Vagina (tissue), 2 donors: ENCODE measurements at places on chromosomes 13 and 19.
A peak's percentile ranks its signal among the peaks of the same experiment; 100 is the strongest.

DNA sequence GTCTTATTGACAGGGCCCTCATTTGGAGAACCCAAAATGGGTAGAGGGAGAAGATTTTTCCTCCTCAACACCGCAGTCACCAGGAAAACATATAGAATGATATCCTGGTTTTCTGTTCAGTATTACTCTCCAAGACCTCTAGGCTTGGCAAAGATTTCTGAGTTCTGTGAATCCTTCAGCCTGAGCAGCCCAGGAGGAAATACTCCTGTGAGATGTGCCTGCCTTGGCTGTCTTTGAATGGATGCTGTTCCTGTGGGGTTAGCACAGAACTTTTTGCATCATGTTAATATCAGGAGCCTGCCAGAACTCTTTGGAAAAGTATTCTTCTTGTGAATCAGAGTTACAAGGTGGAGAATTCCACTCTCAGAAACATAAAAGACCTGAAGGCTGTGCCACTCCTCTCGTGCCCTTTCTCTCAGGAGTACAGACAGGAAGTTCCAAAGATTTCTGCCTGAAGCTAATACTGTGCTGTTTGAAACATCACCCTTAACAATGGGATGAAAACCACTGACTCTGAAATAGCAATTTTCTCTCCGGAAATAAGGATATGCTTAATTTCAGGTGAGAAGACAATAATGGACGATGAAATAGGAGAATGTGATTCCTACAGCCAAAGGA lies 520.1 kb upstream of the NBEA start:
- no peak for DNase-seq

- no peak for DNase-seq
These were observed 2.5 kb downstream of the ZNF780B start for GRCh38 chr19:40053491-40053890.

- no peak for DNase-seq
These were observed 35.2 kb downstream of the TSC22D1 start for GRCh38 chr13:44540761-44541434.

- DNase-seq: no peak
These were observed 31.6 kb upstream of the GAS6 start for GRCh38 chr13:113895436-113895835.

- no peak for DNase-seq
These were observed 158.4 kb downstream of the MYO16 start for GRCh38 chr13:108787700-108788414.

DNA sequence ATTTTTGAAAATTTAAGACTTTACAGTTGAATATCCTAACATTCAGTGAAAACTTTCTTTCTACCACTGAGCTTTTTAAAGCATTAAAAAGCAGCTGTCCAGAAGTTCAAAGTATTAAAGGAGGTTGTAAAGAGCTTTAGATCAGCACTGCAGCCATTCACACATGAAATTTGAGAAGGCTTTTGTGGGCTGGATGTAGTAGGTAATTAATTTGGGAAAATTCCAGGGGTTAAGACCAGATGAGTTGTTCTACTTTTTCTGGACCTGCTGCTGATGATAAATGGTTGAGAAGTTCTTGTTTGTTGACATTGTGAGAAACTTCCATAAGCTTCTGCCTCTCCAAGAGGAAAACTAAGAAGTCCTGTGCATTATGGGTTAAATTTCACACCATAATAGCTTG lies 1779.6 kb upstream of the PRR20A start:
- no peak for DNase-seq

DNA sequence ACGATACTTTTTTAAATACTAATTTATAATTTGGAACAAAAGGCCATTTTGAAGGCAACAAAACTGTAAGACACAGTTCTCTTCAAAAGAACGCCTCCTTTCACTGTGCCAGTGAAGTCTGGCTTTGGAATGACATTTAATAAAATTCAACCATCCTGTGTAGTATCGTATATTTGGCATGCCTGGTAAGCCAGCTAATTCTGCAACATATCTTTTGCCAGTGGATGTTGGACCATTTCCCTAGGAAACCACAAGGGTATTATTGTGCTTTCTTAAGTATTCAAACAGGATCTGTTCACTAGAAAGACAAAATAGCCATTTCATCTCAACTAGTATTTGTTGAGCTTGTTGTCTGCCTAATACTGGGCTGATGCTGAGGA lies 111.6 kb downstream of the RGCC start:
- DNase-seq: no peak

DNA sequence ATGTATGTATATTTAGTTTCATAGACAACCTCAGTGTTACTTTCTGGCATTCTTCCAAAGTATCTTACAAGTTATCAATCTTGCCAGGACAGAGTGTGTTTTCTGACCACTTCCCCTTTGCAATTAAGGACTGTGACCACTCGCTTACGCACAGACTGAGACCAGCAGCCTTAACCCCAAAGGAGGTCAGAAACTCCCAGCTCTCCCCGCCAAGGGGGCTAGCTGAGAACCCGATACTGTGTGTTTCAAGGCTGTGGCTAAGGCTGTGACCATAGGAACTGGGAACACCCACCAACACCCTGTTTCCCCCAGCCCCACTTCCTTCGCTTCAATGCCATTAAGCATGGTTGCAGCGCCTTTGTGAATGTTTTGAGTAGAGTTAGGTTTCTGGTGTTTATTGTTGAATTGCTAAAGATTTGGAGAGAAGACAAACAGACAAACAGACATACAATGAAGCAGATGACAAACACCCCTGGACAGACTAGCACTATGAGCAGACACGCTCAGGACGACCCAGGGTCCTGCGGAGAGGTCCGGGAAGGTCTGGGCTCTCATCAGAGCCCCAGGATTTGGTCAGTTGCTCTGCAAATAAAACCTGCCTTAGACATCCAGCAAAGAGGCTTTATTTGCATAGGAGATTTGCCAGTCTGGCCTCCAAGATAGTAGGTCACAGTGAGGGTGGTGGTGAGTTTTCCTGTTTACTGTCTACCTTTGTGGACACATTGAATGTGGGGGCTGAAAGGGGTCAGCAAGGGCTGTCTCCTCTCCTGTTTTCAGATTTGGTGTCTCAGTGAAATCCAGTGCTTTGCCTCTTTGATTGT lies 25.0 kb upstream of the TNFSF11 start:
- DNase-seq: no peak

- no peak for DNase-seq
These were observed 391.5 kb upstream of the DACH1 start for GRCh38 chr13:72258340-72258981.

DNA sequence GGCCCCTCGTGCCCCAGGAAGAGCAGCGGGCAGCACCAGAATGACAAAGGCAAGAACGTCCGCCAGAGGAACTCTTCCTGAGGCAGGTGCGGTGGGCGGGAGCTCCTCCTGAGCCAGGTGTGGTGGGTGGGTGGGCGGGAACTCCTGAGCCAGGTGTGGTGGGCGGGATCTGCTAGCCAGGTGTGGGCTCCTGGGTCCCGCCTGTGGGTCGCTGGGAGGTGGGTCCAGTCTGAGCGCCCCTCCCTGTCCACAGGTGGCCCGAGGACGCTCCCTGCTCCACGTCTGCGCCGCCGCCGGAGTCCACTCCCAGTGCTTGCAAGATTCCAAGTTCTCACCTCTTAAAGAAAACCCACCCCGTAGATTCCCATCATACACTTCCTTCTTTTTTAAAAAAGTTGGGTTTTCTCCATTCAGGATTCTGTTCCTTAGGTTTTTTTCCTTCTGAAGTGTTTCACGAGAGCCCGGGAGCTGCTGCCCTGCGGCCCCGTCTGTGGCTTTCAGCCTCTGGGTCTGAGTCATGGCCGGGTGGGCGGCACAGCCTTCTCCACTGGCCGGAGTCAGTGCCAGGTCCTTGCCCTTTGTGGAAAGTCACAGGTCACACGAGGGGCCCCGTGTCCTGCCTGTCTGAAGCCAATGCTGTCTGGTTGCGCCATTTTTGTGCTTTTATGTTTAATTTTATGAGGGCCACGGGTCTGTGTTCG lies 7.0 kb upstream of the HCN2 start:
- DNase-seq: no peak

DNA sequence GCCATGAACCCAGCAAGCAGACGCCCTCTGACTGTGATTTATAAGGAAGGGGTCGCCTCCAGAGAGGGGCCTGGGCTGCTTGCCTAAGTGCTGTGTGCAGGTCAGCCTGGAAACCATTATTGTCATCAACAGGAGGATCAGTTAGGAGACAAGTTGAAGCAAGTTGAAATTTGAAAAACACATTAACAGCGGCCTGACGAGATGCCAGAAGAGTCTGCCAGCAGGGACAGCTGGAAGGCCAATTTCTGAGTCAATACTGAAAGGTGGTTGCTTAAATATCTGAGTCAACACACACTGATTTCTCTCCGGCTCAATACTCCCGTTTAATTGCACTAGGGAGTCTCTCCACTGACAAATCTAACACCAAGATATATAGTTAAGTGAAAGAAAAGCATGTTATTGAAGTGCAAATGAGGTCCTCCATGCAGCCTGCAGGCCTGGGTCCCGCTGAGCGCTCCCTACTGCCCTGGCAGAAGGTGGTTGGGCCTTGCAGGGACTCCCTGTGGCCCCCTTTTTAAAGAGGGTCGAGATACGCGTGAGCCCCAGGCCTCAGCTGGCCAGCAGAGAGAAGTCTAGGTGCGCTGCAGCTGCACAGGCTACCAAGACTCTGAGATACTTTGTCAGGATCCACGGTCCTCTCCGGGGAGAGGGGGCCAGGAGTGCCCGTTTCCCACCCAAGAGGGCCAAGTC lies 91.1 kb downstream of the RNASEH2B start:
- peak; percentile 93 for DNase-seq

DNA sequence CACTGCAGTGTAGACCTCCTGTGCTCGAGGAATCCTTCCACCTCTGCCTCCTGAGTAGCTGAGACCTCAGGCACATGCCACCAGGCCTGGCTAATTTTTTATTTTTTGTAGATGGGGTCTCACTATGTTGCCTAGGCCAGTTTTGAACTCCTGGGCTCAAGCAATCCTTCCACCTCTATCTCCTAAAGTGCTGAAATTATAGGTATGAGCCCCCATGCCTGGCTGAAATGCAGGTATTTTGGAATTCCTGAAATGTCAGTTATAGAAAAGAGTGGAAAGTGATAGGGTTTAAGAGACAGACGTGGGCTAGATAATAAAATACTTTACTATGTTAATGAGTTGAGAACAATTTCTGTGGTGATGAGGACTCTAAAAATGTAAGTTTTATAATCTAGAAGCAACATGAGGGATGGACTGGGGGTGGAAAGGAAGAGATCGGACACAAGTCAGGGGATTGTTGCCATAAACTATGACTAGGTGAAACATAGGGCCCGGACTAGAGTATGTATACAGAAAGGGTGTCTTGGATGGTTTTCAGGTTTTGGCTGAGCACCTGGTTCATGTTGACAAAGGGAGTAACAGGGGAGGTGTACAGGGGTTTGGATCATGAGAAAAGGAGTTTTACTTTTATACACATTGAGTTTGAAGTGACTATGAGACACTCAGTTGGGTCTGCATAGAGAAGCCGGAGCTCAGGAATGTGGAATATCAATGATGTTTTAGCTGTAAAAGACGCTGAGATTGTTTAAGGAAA lies 165.6 kb upstream of the STARD13 start:
- no peak for DNase-seq

DNA sequence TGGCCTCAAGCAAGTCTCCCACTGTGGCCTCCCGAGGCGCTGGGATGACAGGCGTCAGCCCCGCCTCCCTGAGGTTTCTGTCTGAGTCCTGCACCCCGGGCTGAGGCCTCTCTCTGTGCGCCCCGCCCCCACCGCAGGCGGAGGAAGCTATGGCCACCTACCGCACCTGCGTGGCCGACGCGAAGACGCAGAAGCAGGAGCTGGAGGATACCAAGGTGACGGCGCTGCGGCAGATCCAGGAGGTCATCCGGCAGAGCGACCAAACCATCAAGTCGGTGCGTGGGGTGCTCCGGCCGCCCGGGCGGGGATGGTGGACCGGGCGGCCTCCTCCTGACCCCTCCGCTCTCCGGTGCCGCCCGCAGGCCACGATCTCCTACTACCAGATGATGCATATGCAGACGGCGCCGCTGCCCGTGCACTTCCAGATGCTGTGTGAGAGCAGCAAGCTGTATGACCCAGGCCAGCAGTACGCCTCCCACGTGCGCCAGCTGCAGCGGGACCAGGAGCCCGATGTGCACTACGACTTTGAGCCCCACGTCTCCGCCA lies 12.7 kb downstream of the ARHGAP45 start:
- DNase-seq: no peak

DNA sequence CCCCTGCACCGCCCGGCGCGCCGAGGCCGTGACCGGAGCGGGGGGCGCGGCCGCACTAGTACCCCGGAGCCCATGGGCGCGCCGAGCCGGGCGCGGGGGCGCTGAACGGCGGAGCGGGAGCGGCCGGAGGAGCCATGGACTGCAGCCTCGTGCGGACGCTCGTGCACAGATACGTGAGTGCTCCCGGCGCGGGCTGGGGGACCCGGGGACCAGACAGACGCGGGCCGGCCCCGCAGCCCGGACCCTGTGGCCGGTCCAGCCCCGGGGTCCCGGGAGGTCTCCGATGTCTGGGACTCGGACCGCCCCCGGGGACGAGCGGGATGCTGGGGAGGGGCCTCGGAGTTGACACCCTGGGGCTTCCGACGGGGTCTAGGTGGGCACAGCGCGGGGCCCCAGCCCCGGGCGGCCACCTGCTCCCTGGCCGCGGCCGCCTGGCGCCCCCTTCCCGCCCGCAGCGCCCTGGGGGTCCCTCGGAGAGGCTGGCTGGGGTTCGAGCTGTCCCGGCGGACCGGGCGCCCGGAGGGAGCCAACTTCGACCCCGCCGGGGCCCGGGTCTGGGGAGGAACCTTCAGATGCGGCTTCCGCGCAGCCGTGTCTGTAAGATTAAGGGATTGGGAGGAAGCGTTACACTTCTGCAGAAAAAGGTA lies 568 bp downstream of the ATP11A start:
- no peak for DNase-seq

- no peak for DNase-seq
These were observed 63.1 kb downstream of the CEBPG start for GRCh38 chr19:33436360-33437345.

DNA sequence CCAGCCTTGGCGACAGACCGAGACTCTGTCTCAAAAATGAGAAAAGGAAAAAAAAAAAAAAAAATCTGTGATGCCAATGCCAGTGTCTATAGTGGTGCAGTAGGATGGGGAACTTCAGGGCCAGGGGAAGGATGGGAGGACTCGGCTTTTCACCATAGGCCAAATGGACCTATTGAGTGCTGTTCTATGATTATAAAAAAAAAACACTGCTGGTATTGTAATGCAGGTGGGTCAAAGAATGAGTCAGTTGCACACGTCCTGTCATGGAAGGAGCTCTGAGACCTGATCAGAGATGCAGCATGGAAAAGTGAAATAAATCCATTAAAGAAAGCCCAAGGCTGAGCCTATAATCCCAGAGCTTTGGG lies 7.0 kb downstream of the DNAJB1 start:
- DNase-seq: no peak

- DNase-seq: no peak
These were observed 158.9 kb downstream of the ZIC5 start for GRCh38 chr13:99812625-99813024.

- no peak for DNase-seq
These were observed 72.6 kb upstream of the SERTM1 start for GRCh38 chr13:36601186-36601585.
